Activated CD4-positive, alpha-beta T cell treated with anti-CD3 and anti-CD28 coated beads for 4 hours (primary cell): ENCODE measurements at places on chromosomes 4 and X.

- DNase-seq: no peak
Measured at GRCh38 chrX:22818061-22818460, 181.7 kb upstream of the DDX53 start.

DNA sequence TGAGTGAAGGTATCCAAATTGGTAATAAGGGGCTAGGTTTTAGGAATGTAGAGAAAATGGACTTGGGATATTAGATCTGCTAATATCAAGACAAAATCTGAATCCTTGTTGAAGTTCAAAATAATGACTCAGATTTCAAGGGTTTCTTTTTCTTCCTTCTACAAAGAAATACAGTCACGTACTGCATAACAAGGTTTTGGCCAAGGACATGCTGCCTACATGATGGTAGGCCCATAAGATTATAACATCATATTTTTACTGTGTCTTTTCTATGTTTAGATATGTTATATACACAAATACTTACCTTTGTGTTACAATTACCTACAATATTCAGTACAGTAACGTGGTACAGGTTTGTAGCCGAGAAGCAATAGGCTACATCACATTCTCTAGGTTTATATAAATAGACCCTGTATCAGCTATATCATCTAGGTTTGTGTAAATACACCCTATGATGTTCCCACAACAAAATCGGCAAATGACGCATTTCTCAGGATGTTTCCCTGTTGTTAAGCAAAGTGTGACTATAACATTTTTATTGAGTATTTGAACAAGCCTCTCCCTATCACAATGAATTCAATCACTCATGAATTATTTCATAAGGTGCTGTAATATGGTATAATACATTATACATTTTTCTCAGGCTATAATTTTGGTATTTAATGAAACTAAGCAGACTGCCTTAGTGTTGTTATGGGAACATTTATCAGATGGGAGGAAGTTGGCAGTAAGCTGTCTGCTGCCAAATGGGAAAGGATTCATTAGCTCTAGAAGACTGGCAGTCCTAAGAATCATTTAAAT lies 186.3 kb downstream of the PPP3CA start:
- DNase-seq: no peak

- DNase-seq: peak; percentile 6
Measured at GRCh38 chr4:37978248-37978924, 18.2 kb downstream of the PTTG2 start.

GRCh38 chr4:23946299-23946698 lies 56.5 kb upstream of the PPARGC1A start:
- DNase-seq: no peak

DNA sequence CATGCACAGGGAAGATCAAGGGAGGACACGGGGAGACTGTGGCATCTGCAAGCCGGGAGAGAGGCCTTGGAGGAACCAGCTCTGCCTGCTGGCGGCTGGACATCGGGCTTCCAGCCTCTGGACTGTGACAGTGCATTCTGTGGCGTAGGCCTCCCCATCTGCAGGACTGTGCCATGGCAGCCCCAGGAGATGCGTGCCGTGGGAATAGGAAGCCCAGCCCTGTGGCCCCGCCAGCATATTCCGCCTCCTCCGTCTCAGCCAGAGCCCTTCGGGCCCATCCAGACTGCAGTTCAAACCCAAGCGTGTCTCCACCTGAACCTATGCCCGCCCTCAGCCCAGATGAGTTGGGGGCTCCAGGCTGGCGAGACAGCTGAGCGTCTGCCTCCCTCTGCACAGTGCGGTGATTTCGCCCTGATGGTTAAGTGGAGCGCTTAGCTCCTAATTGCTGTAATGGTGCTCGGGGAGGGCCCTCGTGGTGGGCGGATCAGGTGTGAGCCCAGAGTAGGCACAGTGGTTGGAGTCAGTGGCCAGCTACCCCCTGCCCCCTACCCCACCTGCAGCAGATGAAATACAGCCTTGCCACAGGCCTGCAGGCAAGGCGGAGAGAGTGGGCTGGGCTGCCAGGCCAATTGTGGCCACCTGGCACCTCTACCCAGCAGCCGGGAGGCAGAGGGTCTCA lies 133.9 kb downstream of the HMX1 start:
- DNase-seq: no peak

DNA sequence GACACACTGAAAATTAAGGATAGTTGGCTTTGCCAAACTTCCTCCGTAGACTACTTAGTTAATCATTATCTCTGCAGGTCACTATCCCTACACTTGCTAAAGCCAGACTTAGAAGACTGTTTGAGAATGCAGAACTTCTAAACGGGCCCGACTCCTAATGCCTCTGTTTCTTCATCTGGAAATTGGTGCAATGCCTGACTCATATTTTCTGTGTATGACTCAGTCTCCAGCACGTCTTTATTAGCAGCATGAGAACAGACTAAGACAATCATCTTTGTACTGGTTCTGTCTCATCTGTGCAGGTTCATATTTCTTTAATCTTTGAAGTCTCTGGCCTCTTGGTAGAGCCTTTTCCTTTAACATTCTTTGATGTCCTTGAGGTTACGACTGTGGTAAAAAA lies 411.9 kb upstream of the ACTRT1 start:
- no peak for DNase-seq

DNA sequence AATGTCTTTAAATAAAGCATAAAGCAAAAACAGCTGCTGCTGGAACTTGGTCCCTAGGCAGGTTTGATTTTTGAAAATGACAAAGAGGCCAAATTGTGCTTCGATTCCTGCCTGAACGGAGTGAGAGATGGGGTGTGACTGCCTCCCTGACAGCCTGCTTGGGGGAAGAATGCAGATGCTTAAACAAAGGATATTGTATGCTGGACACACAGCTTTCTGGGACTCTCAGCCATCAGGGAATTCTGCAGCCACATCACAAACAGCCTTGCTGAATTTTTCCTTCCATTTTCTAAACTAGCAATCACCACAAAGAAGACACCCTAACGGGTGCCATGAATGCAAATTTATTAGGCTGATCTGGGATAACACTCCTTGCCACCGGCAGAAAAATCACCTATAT lies 83.9 kb upstream of the CPEB2 start:
- no peak for DNase-seq

DNA sequence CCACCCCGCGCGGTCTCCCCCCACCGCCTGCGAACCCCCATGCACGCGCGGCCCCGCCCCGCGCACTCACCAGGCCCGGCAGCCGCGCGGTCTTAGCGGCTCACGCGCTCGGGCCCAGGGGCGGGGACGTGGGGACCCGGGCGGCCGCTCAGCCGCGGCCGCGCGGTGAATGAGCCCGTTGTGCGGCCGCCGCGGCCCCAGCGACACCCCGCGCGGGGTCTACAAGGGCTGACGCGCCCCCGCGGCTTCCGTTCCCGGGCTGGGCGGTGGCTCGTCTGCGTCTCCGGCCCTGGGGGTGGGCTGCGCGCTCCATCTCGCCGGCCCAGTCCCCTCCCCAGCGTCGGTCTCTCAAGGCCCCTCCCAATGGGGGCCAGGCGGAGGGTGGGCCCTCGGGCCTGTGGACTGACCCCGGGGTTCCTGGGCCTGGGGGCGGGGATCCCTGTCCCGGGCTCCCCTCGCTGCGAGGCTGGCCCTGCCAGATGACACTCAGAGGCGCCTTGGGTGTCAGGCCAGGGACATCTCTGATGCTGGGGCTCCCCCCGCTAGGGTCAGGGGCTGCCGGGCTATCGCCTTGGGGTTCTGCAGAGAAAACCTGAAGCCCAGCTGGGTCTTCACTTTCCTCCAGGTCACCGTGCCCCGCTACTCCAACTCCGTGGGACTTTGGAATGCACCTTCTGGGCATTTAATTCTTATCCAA lies 4.3 kb upstream of the SLC26A1 start:
- DNase-seq: no peak

GRCh38 chrX:9656871-9657270 lies 108.8 kb downstream of the GPR143 start:
- no peak for DNase-seq

- DNase-seq: no peak
Measured at GRCh38 chr4:174228988-174229387, 54.5 kb downstream of the FBXO8 start.

DNA sequence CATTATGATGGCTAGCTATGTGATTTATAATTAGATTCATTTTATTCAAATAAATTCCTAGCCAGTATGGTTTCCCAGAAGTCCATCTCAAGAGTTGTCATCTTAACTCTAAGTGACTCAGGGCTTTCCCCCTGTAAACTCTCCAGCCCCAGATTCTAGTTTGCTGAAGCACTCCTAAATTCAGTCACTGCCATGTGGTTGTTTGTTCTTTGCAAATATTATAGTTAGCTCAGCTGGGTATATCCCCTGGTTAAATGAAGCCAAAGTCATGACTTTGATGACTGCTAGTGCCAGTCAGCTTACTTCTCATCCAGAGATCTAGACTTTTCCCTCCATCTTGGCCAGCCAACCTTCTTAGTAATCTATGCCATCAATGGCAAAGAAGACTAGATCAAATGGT lies 126.0 kb downstream of the GRIA3 start:
- no peak for DNase-seq

DNA sequence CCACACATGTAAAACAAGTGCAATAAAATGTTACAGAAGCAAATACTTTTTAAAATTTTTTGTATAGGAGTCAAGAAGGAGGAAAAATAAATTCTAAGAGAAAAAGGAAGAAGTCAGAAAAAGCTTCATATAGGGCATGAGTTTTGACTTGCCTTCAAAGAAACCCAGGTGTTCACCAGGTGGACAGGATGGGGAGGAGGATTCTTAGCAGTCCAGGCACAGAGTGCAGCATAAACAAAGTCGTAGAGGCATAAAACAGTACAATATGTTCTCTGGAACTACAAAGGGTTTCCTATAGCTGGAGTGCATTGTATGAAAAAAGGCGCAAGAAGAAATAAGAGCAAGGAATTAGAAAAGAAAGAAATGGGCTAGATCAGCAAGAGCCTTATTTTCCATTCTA lies 1.9 kb upstream of the SCFD2 start:
- DNase-seq: no peak

DNA sequence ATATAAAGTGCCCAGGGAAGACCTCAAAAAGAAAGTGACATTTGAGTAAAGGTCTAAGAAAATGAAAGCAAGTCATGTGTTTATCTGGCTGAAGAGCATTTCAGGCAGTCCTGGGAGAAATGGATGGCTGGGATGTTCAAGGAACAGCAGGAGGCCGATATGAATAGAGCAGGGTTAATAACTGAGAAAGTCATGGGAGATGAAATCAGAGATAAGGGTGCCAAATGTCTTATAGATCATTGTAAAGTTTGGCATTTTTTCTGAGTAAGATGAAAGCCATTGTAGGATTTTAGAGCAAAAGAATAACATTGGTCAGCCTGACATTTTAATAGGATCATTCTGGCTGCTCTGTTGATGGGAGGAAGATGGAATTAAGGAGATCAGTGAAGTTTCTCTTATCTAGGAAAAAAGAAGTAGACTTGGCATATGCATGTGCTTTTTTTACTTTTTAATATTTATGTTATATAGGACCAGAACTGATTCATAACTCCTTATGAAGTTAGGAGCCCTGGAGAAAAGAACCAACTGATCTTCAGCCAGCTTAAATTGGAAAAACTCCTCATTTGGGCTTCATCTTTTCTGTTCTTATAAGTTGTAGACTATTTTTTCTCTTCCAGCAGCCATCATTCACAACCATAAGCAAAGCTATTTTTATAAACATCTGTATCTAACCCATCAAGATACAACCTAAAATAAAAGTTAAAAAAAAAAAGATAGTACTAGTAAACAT lies 18.6 kb downstream of the AIMP1 start:
- DNase-seq: no peak

GRCh38 chr4:80307183-80307735 lies 28.3 kb upstream of the CFAP299 start:
- no peak for DNase-seq

DNA sequence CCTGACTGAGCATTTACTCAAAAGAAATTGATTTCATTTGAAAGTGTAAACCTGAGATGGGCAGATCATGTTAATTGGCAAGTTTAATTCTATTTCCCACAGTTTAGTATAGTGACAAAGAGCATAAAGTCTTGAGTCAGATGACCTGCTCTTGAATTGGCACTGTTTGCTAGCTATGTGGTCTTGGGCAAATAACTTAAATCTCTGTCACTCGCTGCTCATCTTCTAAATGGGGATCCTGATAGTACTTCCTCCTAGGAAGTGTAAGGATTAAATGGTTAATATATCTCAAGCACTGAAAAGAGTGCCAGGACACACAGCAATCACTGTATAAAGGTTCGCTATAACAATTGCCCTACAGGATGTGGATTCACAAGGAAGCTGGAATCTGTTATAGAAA lies 242.8 kb upstream of the JADE1 start:
- DNase-seq: no peak

GRCh38 chr4:106306561-106306960 lies 9.4 kb downstream of the TBCK start:
- no peak for DNase-seq

- no peak for DNase-seq
Measured at GRCh38 chr4:1998296-1998695, 10.5 kb downstream of the NELFA start.

DNA sequence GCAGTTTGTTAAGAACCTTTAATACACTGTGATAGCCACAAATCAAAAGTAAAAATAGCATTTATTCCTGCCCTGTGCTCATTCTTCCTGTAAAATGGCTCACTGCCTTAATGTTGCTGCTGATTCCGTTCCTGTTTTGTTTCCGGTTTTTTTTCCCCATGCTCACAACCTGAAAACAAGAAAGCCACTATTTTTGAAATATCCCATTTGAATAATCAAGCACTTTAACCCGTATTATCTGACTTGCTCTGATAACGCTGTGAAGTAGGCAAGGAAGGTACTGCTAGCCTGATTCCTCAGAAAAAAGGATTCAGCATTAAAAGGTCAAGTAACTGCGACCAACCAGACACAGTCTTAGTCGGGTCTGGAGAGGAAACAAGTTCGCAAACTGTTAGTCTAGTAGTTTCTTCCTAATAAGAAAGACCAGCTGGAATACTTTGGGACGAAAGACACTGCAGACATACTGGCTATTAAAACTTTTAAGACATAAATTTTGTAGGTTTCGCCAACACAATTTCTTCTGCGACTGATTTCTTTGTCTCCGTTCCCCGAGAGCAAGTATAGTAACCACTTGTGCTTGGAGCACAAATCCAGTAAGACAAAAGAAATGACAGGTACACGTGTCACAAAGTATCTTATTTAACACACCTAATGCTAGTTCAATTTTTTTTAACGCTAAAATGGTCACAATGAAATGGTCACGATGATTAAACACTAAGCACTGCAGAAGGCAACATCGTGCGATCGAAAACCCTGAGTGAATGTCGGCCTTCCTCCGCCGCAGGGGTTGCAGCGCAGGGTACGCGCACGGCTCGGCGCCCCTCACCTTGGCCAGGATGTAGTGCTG lies 802 bp downstream of the COX18 start:
- no peak for DNase-seq

DNA sequence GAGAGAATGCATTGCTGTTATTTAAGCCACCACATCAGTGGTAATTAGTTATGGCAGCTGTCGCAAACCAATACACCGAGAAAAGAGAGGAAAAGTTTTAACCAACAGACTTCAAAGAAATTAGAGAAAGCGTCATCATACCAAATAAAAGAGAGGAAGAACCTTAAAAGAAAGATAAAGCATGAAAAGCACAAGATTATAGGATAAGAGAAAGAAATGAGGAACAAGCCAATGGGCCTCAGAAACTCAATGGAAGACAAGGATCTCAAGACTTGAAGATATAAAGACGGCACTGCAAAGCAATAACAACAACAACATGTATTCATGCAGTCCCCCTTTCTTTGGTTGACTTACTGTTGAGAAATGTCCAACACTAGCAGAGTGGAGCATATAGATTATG lies 22.8 kb upstream of the ASMTL start:
- DNase-seq: no peak
